Thymus (tissue), 14 donors: ENCODE measurements at places on chromosomes 7 and 10. TPM values are rescaled to one million over a fixed set of nuclear protein-coding genes. Genes with fewer than 3 reads are reported as not detected.

The GLI3 gene
- polyA plus RNA-seq, result 3.1 TPM

The CC2D2B gene
- 0.27 TPM for polyA plus RNA-seq

- no peak for DNase-seq
- H3K36me3 ChIP-seq, result no peaks in the 10 kb centered on the region
- no peak overlapping the region for H3K27ac ChIP-seq
- no peak overlapping the region for H3K4me3 ChIP-seq
- no peaks in the 10 kb centered on the region for H3K4me1 ChIP-seq
- H3K27me3 ChIP-seq, result no peaks in the 10 kb centered on the region
Observed at GRCh38 chr10:94023906-94024305, 30.2 kb downstream of the PLCE1 start.

GRCh38 chr7:2460641-2461040 is 15.6 kb downstream of the GRIFIN start:
- H3K27me3 ChIP-seq, result no peaks in the 10 kb centered on the region
- H3K4me3 ChIP-seq, result no peak overlapping the region
- H3K4me1 ChIP-seq, result no peaks in the 10 kb centered on the region
- no peak for DNase-seq
- H3K36me3 ChIP-seq, result no peaks in the 10 kb centered on the region

The CUTC gene
- 41.2 TPM for polyA plus RNA-seq
